Stimulated activated CD4-positive, alpha-beta T cell treated with anti-CD3 and anti-CD28 coated beads, Interleukin-1b, Interleukin-23, amount 100 ng/mL, for 1 hour (primary cell): ENCODE measurements at places on chromosomes 11 and 22.

GRCh38 chr22:48975886-48976285 lies 851.8 kb downstream of the BRD1 start:
- DNase-seq: no peak

DNA sequence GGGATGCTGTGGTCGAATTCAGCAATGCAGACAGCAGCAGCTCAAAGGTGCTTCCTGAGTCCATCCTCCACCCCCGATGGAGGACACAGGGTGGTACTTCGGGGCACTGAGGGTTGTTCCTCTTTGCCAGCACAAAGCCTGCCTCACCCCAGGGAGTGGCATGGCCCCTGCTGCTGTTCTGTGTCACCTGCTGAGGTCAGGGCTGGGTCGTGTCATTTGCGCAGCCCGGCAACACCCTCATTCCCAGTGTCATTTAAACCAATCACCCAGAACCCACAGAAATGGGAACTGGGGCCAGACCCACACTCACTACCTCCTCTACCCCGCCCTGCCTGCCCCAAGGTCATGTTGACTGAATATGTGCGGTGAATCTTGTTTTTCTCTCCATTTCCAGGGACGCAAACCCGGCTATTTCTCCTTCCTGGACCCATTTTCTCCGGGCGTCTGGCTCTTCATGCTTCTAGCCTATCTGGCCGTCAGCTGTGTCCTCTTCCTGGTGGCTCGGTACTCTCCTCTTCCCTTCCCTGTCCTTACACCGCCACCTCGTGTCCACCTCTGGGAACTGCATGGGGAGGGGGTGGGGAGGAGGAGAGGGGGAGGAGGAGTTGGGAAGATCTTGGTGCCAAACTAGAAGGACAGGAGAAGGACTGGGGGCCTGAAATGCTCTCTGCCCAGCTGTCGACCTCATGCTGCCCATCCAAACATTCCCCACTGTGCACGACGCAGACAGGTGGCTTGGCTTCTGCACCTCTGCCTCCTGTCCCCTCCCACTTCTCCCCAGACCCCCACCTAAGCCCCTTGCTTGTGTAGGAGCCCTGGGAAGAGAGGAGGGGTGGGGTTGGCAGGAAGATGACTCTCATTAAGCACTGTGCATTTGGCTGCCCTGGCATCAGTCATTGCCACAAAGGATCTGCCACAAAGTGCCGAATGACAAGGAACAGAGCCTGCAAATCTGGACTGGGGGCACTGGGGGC lies 71.2 kb upstream of the TBCEL start:
- DNase-seq: peak; percentile 47

DNA sequence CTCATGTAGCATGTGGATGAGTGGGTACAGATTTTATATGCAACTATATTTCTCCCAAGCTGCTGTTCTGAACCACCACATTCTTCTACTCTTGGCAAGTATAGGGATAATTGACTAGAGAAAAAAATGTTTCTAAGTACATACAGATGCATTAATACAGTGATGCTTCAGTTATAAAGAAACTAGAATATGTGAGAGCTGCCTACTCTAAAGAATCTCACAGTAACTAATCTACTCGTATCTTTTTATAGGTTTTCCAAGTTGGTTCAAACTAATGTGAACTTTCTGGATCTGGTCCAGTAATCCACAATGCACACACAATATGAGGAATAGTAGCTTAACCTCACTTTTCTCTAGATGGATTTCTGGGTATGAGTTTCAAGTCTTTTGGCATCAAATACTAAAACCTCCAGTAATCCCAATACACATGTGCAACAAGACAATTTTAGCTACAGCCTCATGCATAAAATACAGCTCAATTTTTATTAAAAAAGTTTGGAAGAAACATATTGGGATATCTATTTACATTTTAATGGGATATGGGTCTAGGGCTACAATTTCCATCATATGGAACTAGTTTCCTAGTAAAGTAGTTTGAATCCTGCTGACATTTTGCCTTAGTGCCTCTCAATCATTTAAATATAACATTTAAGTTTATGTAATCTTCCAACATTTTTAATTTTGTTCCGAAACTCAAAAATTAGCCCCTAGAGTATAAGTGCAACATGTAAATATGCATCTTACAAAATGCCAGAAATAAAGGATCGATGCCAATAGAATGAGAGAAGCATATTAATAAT lies 2209.7 kb downstream of the LRRC4C start:
- no peak for DNase-seq

DNA sequence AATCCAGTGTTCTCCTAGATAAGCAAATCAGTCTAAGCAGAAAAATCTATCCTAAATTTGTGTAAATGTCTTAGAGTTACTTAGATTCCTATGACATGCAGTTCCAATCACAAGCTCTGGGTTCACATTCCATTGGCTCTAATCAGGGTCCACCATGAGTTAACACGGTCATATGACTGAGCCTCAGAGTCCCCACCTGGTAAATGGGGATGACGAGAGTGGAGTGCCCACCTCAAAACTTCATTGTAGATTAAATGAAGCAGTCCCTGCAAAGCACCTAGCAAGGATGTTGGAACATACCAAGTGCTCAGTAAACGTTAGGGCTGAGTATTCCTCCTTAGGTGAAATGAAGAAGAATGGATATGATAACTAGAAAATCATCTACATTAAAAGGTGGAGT lies 3.1 kb downstream of the ETS1 start:
- no peak for DNase-seq
